CD4-positive, alpha-beta T cell treated with Interferon alpha-2 for 1 hour (primary cell): ENCODE measurements at places on chromosomes 7 and 10.

GRCh38 chr7:108094346-108094745 is 35.8 kb downstream of the LAMB4 start:
- no peak for DNase-seq

- DNase-seq = peak; percentile 30
Observed at GRCh38 chr10:11863353-11864109, 40.4 kb downstream of the PROSER2 start.

- DNase-seq = peak; percentile 65
Observed at GRCh38 chr10:124722798-124723783, 21.1 kb downstream of the FAM53B start.

- DNase-seq = no peak
Observed at GRCh38 chr10:102159051-102159597, 6.9 kb downstream of the NOLC1 start.

GRCh38 chr10:48266528-48266927 is 8.0 kb downstream of the FRMPD2 start:
- no peak for DNase-seq

DNA sequence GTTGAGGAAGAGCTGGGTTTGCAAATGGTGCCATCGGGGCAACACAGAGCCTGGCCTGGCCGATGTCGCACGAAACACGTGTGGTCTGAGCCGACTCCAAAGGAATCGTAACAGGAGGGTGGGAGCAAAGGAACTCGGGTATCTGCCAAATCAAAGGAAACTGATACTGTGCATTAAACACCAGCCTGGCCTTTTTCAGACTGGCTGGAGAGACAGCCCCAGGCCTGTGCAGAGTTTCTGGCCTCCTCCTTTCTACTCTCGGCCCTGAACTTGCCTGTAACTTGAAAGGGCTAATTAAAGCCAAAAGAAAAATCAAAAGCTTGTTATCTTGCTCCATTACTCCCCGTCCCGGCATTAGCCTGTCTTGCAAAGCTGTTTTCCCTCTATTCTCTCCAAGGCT is 71.4 kb downstream of the PLXNA4 start:
- no peak for DNase-seq

DNA sequence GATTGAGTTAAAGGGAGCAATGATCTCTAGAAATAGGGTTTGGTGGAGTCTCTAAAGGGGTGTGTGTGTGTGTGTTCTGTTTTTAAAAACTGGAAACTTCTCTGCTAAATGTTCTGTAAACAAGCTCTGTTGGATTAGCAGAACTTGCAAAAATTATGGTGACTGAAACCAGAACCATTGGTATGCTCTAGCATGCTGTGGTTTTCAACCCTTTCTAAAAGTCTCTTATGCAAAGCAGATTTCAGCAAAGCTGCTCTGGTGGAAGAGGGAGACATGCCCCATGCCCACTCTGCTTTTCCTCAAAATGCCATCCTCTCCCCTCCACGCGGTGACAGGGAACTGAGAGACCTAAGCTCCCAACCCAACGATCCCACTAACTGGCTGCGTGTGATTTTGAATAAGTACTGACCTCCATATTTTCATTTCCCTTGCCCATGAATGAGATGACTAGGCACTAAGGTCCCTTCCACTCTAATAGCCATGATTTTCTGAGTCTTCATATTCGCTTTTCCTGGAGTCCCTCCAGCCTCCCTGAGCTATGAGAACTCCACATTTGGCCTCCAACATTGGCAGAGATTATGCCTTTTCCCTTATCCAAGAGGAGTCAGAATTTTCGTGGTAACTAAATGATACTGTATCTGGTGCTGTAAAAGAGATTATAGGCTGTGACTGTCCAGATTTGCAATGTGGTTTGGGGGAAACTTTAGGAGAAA is 117.3 kb upstream of the PALS2 start:
- no peak for DNase-seq

DNA sequence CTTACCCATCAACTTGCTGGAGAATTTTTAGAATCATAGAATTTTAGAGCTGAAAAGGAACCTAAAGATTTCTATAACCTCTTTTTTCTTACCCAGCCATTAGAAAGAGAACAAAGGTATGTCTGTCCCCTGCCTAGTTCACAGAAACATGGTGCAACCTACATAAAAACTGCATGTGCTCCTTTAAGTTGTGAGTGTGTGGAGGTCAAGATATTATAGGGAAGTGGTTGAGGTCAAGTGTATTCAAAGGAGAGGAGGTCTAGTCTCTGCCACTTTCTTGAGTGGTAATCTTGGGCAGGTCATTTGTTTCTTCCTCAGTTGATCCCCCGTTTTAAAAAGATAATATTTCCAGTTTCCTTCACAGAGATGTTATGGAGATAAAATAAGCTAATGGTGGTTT is 6.4 kb downstream of the UBTD1 start:
- no peak for DNase-seq

GRCh38 chr7:49775949-49776443 is 2.6 kb downstream of the VWC2 start:
- DNase-seq = no peak
